ENCODE measurements at places on chromosomes 4 and X. TPM values are rescaled to one million over a fixed set of nuclear protein-coding genes. Genes with fewer than 3 reads are reported as not detected.

DNA sequence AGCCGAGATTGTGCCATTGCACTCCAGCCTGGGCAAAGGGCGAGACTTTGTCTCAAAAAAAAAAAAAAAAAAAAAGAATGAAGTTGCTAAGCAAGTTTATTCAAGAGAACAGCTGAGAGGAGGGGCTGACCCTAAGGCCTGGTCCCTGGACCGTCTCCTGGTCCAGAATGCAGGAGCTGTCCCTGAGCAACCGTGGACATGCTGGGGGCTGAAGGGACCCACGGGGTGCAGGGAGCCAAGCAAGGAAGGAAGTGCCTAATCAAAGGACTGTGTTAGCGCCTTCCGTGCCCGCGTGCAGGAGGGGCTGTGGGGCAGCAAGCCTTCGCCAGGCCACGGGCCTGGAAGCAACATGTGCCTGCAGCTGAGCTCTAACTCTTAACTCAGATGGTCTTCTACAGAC, 39.1 kb upstream of the CDKN2AIP start:
- no peak for DNase-seq

- DNase-seq = no peak
Measured at GRCh38 chrX:145524931-145525330, 277.6 kb downstream of the SPANXN1 start.

The XG gene
- not detected for total RNA-seq

DNA sequence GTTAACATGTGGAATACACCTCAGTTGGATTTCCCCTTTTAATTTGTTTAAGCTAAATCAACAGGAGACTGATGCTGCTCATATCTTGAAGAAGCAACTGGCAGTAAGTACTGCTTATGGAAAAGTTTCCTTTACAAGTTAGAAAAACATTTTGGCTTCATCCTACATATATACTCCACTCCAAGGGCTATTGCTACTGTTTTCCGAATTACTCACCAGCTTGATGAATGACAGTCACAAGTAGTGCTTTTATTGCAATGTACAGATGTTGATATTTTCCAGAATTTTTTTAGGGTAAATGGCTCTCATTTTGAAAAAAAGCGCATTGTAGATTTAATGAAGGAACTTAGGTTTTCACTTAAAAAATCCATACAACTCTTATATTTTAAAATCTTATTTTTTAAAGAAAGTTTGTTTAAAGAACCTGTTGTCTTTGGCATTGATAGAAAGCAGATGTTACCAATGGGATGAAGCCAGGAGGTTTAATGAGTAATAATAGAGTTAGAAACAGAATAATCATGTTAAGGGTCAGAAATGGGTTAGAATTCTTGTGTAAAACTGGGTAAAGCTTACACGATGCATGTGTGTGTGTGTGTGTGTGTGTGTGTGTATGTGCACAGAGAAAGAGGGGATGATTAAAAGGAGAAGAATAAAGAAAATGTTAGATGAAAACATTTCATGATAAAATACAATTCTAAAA, 272.9 kb downstream of the CFAP299 start:
- DNase-seq = no peak

DNA sequence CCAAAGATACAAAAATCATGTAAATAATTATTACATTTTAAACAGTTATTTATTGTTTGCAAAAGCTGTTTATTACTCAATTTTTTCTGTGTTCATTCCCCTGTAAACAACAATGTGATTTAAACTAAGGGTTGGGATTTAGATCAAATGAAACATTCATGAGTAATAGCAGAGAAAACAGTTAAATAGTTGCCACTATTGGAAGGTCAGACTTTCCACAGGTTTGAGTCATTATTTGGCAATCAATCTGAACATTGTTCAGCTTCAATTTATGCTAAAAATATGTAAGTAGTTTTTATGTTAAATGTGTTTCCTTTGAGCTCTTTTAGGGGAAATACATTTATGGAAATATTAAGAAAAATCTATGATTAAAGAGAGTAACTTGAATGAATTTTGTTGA, 144.9 kb downstream of the STIM2 start:
- DNase-seq = no peak

DNA sequence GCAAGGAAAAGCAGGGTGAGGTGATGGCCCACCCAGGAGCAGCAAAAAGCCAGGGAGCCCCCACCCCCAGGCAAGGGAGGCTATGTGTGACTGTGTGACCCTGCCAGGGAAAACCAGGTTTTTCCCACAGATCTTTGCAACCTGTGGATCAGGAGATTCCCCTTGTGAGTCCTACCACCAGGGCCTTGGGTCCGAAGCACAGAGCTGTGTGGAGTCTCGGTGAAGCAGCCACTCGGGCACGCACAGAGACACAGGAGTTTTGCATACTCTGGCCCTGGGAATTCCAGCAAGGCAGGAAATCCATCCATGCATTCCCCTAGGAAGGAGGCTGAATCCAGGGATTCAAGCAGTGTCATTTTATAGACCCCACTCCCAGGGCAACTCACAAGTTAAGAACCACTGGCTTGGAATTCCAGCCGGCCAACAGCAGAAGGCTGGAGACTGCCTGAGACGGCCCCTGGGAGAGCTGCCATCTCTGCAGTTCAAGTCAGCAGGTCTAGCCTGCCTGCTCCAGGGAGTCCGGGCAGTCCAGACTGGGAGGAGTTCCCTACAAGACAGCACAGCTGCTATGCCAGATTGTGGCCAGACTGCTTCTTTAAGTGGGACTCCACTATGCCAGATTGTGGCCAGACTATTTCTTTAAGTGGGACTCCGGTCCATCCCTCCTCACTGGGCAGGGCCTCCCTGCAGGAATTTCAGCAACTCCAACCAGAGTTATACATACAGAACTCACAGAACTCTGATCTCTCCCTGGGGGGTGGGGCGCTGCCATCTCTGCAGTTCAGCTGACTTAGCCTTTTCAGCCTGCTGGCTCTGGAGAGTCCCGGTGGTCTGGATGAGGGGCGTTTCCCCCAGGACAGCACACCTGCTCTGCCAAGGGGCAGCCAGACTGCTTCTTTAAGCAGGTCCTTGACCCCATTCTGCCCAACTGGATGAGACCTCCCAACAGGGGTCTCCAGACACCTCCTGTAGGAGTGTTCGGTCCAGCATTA, 85.1 kb upstream of the ADAD1 start:
- no peak for DNase-seq

- no peak for DNase-seq
Measured at GRCh38 chr4:11901089-11901488, 472.4 kb upstream of the HS3ST1 start.

GRCh38 chrX:40449396-40449795, 131.4 kb upstream of the ATP6AP2 start:
- no peak for DNase-seq

DNA sequence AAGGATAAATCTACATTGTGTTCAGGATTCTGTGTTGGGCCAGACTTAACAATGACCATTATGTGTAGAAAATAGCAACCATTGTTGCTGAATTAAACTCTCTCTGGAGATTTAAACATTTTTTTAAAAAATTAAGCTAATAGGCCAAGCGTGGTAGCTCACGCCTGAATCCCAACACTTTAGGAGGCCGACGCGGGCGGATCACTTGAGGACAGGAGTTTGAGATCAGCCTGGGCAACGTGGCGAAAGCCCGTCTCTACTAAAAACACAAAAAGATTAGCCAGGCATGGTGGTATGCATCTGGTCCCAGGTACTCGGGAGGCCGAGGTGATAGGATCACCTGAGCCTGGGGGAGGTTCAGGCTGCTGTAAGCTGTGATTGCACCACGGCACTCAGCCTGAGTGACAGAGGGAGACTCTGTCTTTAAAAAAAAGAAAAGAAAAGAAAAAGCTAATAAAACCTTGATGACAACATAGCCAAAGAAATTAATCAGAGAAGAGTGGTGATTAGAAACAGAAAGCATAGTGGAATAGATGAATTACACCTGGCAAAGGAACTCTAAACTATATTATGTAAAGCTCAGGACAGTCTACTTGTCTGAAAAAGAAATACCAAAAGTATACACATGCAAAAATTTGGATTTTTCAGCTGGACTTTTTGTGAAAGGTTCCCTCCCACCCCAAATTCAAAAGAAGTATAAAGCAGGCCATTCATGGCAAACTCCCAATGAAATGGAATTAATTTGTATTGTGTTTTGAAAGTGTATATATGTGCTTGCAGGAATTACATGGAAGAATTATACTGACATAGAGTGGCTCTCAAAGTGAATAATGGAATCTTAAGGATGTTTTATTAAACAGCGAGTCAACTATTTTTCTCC, 21.9 kb downstream of the PLS3 start:
- DNase-seq = no peak

GRCh38 chr4:176340871-176341685, 21.3 kb downstream of the SPCS3 start:
- no peak for DNase-seq

The MAGEA11 gene
- total RNA-seq = not detected

GRCh38 chr4:114062499-114062898, 83.1 kb upstream of the ARSJ start:
- DNase-seq = no peak

DNA sequence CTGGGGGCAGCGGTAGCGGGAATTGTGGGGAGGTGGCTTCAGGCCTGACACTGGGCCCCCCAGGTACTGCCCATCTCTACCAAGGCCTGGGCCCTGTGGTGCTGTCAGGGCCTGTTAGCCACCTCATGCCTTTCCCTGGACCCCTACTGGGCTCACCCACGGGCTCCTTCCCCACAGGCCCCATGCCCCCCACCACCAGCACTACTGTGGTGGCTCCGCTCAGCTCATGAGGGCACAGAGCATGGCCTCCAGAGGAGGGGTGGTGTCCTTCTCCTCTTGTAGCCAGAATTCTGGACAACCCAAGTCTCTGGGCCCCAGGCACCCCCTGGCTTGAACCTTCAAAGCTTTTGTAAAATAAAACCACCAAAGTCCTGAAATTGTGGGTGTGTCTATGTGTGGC, 7.5 kb downstream of the GATA1 start:
- no peak for DNase-seq

- DNase-seq = peak; percentile 71
Measured at GRCh38 chr4:103099691-103100392, at the start of gene BDH2. BDH2 (minus strand) TSS chr4:103099834; CDS start chr4:103096254, 3,580 bp downstream.

- DNase-seq = no peak
Measured at GRCh38 chrX:136710325-136710951, 62.5 kb downstream of the CD40LG start.

The SLC49A3 gene
- total RNA-seq = 16.7 TPM

DNA sequence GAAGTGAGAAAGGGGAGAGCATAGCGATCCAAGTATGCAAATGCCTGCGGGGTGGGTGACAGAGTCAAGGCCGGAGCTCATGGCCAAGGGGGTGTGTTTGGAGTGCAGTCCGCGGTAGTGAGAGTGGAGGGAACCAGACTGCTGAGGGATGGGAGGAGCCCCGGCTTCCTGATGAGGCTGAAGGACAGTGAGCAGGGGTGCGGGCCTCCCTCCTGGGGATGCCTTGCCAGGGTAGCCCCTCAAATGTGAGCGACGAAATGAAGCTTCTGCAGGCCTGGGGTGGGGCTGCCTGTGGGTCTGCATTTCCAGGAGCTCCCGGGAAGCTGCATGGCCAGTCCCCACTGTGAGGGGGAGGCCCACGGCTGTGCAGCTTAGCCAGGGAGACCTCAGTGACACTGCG, 45.0 kb downstream of the PSAPL1 start:
- no peak for DNase-seq

The GPR82 gene
- 0.30 TPM for total RNA-seq

The CTAG2 gene
- total RNA-seq = not detected

DNA sequence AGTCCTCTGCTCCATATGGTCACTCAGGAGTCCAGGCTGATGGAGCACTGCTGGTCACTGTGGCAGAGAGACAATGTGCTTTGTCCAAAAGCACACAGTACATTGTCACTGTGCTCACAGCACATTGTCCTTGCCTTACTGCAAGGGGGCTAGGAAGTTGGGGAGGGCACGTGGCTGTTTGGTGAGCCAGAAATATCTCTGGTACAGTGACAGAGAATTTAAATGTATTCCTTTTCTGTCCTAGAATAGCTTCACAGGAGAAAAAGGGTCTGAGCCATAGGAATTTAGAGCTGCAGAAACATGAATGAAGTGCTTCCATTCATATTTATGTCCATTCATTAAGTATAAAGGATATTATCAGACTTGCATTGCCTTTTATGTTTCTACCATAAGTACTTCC, 110.8 kb upstream of the TRIM2 start:
- no peak for DNase-seq

GRCh38 chrX:106718709-106719108, 7.8 kb upstream of the RNF128 start:
- no peak for DNase-seq

The GAGE12E gene
- not detected for total RNA-seq

- no peak for DNase-seq
Measured at GRCh38 chr4:78706302-78706701, 69.8 kb upstream of the BMP2K start.

The ADGRL3 gene
- 8.5 TPM for total RNA-seq

DNA sequence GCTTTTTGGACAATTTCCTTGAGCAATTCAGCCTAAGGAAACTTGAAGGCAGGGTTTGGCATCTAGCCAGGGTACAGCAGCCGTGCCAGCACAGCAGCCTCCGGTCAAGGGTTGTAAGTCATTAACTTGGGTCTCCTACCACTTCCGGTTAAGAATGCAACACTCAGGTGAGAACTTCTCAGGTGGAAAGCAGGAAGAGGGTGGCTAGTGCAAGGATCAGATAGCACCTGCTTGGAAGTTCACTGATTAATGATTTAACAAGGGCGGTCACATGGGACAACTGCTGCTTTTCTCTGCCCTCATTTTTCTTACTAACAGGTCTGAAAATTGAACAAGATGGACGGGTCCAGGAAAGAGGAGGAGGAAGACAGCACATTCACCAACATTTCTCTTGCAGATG, 30.1 kb upstream of the SCOC start:
- peak; percentile 75 for DNase-seq

- no peak for DNase-seq
Measured at GRCh38 chr4:48015678-48016077, 803 bp downstream of the CNGA1 start.

DNA sequence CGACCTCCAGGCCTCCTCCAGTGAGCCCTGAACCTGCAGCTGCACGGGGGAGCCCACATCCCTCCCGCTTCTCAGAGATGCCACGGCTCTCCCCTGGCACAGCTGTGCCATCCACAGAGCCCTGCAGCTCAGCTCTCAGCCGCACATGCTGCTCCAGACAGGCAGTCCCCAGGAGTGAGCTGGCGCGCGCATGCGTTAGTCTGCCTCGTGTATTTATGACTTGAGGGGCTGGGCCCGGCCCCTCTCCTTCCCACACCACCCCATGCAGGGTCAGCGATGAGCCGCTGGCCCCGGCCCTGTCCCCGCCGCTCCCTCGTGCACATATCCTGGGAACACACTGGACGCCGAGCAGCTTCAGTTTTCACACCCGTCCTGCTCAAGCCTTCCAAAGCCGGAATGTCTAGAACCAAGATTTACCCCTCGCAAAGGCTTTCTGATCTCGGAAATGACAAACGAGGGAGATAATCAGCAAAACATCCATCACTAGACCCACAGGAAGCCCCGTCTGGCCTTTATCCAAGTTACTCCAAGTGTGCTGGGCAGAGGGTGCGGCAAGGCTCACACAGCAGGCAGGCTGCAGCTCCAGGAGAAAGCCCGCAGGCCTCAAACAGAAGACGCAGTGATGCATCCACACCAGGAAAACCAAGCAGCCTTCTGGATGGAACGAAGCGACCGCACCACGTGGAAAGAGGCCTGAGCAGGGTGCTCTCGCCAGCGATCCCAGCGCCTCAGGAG, 24.3 kb downstream of the GAK start:
- DNase-seq = no peak

The IQCM gene
- not detected for total RNA-seq

The PSAPL1 gene
- total RNA-seq = not detected

The ANXA10 gene
- total RNA-seq = not detected

The RNF212 gene
- 9.3 TPM for total RNA-seq

The EVC2 gene
- 10.7 TPM for total RNA-seq

The TENM3 gene
- total RNA-seq = 0.76 TPM

All from upper lobe of left lung (tissue), 6 donors.